ENCODE measurements at places on chromosomes 13 and 19.

DNA sequence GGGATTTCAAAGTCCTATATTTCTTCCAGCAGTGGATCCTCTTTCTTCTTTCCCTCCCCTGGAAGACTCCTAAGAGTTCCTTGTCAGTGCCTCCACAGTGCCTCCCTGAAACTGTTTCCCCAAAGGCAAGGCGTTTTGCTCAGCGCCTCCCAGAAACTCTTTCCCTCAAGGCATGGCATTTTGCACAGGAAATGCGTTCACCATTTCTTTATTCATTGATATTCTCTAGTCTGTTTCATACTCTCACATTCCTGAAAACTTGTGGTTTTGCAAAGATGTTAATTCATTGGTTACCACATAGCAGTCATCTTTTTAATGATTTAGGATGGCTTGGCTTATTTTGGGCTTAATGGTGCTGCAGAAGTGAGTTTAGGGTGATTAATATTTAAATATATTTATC, 177.3 kb upstream of the SLC10A2 start:
- no peak for DNase-seq

- no peak for DNase-seq
These were observed 48.6 kb downstream of the SCEL start for GRCh38 chr13:77584106-77584505.

DNA sequence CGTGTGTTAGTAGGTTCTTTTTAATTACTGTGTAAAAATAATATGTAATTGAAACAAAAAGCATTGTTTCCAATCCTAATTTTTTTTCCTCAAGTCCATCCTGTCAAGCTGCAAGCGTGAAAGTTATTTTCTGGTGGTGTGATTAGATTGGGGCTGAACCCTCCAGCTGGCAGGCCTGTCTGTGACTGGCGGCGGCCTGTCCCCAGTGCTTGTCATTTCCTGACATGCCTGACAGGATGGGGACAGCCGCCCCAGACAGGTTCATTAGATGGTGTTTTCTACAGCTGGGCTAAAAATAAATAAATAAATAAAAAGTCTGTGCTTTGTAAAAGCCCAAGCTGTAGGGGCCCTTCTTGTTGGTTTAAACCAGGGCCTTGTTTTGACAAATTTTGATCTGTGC, 53.7 kb upstream of the MAB21L1 start:
- DNase-seq: no peak

- DNase-seq: no peak
These were observed 18.7 kb downstream of the GADD45B start for GRCh38 chr19:2494447-2495129.

GRCh38 chr13:21619633-21620220, 15.8 kb upstream of the MICU2 start:
- no peak for DNase-seq

DNA sequence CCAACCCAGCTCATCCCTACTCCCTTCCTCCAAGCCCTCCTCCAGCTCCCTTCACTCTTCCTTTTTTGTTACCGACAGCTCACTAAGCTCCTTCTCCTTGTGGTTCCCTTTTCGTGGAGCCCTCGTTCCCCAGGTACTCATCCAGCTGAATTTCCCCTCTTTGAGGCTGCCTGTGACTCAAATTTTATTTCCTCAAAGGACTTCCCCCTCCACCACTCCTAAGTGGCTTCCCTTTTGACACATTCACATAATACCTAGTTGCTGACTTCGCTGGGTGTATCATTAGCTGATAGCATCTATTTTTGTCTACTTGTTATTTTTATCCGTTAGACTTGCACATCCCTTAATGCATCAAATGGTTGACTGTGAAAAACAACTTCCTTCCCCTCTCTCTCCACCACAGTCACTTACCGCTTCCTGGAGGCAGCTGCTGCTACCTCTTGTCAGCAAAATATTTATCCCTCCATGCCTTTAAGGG, 14.5 kb downstream of the FFAR2 start:
- DNase-seq: no peak

GRCh38 chr13:36880961-36881360, 39.1 kb downstream of the SMAD9 start:
- no peak for DNase-seq

- DNase-seq: no peak
These were observed 636 bp downstream of the SF3A2 start for GRCh38 chr19:2237051-2237868.

GRCh38 chr13:112575675-112576074, 12.3 kb downstream of the TUBGCP3 start:
- DNase-seq: no peak

DNA sequence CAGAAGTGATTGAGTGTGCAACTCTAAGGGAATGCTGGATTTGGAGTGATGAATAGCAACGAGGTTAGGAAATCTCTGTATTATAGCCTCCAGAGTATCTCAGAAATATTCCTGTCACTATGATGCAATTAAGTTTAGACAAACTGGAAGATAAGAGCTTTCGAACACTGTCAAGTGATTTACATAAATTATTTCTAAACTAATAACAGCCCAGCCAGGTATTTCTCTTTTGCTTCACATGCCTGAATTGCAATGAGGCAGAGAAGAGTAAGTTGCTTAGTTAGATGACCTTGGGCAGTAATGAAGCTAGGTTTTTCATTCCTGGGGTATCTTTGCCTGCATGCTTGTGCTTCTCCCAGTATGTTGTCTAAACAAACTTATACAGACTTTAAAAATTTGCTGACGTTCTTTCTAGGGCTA, 134.5 kb downstream of the LMO7 start:
- peak; percentile 56 for DNase-seq

DNA sequence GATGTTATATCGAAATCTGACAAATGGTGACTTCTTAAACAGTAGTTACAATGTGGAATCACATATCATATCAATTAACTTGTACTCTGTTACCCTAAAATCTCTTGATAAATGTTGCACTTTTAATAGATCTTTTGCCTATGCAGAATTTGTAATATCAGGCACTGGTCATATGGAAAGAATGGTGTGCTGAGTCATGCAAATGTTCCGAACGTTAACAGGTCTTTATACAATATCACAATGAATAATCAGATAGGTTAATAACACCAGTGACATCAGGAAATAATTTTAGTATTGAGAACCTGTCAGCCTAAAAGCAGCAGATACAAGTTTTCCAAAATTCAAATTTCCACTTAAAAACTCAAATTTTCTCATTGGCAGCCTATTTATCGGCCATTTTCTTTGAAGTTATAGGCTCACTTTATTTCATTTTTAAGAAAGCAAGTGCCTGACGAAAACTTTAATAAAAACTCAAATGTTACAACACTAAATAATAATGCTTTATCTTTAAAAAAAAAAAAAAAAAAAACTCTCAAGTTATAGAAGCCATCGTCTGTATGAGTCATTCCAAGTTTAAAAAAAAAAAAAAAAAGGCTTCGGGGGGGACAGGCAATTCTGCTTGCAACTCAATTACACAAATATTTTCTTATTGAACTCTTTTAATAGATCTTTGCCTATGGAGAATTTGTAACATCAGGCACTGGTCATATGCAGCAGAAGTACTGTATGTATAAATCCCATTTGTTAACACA, 180.9 kb downstream of the DIAPH3 start:
- DNase-seq: no peak

DNA sequence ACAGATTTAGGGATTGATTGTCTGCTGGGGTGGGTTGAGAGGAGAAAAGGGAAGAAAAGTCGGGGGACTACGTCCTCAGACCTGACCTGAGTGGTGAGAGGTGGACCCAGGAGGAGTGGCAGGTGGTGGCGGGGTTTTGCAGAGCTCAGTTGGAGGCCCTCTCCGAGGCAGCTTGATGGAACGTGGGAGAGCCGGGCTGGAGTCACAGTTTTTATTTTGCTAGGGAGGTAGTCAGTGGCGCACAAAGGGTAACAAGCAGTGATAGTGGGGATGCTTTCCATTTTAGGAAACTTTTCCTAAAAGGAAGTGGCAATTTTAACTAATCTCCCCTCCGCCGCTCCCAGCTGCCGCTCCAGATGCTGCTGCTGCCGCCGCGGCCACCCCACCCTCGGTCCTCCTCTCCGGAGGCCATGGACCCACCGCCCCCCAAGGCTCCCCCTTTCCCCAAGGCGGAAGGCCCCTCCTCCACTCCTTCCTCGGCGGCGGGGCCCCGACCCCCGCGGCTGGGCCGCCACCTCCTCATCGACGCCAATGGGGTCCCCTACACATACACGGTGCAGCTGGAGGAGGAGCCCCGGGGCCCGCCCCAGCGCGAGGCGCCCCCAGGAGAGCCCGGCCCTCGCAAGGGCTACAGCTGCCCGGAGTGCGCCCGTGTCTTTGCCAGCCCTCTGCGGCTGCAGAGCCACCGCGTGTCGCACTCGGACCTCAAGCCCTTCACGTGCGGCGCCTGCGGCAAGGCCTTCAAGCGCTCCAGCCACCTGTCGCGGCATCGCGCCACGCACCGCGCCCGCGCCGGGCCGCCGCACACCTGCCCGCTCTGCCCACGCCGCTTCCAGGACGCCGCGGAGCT, 1.1 kb upstream of the ZNF581 start:
- no peak for DNase-seq

DNA sequence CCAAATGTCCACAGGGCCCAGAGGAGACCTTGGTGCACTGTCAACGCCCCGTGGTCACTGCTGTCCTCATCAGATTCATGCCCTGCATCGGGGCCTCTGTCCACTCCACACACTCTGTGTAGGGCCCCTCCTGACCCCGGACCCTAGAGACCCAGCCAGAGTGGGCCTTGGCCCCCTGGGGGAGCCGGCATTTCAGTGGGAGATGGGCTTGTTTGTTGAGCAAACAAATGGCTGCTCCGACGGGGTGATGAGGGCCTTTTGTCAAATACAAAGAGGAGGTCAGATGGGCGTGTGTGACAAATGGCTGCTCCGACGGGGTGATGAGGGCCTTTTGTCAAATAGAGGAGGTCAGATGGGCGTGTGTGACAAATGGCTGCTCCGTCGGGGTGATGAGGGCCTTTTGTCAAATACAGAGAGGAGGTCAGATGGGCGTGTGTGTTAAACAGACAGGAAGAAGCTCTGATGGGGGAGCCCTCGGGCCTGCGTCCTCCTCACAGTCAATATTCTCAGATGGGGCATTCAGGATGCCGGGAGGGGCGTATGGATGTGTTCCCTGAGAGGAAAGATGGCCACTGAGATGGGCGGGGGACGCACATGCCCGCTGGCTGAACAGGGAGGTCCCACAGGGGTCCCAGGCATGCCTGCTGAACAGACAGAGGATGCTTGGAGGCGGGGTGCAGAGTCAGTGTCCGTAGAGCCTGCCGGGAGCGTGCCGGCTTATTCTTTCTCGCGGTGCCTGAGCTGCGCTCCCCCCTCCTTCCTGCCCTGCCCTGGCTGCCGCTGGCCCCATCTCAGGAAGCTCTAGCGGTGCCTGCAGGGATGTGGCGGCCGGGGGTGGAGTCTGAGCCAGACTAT, 36.3 kb downstream of the SMIM24 start:
- no peak for DNase-seq

GRCh38 chr19:41439441-41440222, at the start of gene DMAC2:
TSS of gene DMAC2 (minus strand) at chr19:41439912. CDS start at chr19:41439899, 13 bp downstream.
- DNase-seq: peak; percentile 96

- DNase-seq: peak; percentile 73
These were observed 250.3 kb upstream of the ATXN8OS start for GRCh38 chr13:69857183-69857821.

DNA sequence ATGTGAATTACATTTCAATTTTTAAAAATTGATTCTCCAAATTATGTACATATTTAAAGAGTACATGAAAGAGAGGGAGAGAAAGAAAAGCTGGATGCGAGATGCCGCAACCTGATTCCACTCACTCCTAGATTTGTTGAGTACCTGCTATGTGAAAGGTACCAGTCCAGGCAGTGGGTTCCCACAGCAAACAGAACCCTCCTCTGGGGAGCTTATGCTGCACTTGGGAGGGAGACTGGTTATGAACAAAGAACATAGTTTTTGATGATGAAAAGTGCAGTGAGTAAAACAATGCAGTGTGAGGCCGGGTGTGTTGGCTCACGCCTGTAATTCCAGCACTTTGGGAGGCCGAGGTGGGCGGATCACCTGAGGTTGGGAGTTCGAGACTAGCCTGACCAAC, 43.4 kb downstream of the ACTN4 start:
- DNase-seq: no peak

DNA sequence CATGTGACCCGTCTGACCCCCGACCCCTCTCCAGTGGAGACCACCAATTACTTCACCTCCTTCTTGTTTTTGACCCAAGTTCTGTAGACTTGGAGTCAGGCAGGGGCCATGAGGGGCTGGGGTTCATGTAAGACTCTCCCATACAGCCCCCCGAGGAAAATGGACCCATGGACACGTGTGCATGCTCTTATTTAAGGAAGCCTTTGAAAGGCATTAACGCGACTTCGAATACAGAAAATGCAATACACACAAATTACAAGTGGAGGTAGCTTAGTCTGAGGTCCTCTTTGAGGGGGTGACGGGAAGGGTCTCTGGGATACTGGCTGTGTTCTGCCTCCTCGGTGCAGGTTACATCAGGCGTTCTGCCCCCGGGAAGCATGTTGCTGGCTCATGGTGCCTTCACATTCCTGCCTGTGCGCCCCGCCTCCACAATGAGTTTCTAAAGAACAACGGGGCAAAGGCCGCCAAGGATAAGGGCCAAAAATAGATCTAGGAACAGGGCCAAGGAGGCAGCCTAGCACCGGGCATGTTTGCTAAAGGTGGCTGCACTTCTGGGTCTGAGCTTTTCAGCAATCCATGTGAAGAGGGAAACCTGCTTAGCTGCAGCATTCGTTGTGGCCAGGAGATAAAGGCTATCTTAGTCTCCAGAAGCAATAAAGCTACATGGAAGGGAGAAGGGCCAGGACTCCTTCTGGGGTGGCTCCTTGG, 54.5 kb downstream of the RAB20 start:
- peak; percentile 74 for DNase-seq

Measured in renal cortical epithelial cell (primary cell).